CD8-positive, alpha-beta memory T cell (primary cell): ENCODE measurements at places on chromosomes 2 and 18.

DNA sequence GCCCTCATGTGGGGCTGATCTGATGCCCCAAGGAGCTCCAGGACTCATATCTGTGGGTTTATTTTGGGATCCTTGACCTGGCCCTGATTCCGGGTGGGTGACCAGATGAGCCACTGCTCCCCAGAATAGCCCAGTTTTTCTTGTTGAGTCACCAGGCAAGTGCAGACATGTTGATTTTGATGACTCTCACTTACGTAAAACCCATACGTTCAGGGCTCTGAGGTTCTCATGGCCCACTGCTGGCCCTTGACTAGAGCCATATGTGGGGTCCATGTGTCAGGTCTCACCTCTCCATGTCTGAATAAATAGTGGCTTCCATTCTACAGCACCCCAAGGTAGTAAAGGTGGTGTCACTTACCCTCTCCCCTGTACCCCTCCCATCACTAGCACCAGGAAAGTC lies 41.9 kb downstream of the CDC42EP3 start:
- H3K4me3 ChIP-seq = no peak overlapping the region
- no peak for DNase-seq
- no peak overlapping the region for H3K27ac ChIP-seq
- H3K27me3 ChIP-seq = no peaks in the 10 kb centered on the region
- no peaks in the 10 kb centered on the region for H3K36me3 ChIP-seq
- H3K4me1 ChIP-seq = peaks cover 48% of the 10 kb centered on the region

- DNase-seq = no peak
- H3K36me3 ChIP-seq = no peaks in the 10 kb centered on the region
- peaks cover 8% of the 10 kb centered on the region for H3K4me1 ChIP-seq
These were observed 95.7 kb downstream of the MALT1 start for GRCh38 chr18:58766946-58767345.

- H3K4me3 ChIP-seq = no peak overlapping the region
- H3K36me3 ChIP-seq = peaks cover 13% of the 10 kb centered on the region
- H3K27ac ChIP-seq = no peak overlapping the region
- no peaks in the 10 kb centered on the region for H3K4me1 ChIP-seq
- DNase-seq = no peak
These were observed 174.8 kb downstream of the UBR3 start for GRCh38 chr2:170002096-170002495.

DNA sequence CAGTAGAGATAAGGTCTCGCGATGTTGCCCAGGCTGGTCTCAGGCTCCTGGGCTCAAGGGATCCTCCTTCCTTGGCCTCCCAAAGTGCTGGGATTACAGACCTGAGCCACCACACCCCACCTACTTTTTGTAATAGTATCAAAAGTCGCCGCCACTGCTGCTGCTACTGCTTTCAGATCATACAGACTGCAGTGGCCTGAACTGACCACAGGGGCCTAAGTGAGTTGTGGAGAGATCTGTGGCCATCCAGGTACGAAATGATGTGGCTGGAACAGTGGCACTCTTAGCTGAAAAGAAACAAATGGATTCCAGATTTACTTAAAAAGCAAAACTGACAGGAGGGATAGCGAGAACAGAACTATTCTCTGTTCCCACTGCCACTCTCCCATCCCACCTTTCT lies 32.9 kb upstream of the POMC start:
- no peaks in the 10 kb centered on the region for H3K27me3 ChIP-seq
- H3K4me1 ChIP-seq = peaks cover 8% of the 10 kb centered on the region
- H3K4me3 ChIP-seq = no peak overlapping the region
- DNase-seq = no peak
- H3K36me3 ChIP-seq = no peaks in the 10 kb centered on the region

DNA sequence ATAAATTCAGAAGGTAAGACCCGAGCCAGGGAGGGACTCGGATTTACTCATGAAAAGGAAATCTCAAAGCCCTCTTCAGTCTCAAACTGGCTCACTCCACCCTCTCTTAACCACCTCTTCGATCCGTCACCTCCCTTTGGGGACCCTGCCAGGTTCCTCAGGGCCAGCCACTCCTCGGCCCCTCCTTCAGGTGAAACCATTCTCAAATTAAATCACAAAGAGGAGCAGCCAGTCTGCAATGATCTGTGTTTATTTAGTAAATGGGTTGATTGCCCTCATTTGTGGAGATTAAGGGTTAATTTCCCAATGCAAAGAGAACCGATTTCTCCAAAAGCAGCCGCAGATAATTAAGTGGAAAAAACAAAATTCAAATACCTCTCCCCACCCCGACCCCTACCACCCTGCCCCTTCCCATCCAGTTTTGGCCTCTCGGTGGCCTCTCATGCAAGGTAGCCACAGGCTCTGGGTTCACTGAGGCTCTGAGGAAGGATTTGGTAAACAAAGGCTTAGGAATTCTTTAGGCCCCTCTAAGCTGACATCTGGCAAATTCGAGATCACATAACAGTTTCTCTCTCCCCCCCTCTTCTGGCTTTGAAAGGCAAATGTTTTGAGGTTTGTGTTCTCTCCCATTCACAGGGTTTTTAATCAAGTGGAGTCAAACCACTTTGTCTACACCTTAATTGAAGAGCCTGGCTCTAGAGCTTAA lies 10.3 kb upstream of the FZD7 start:
- H3K4me1 ChIP-seq = no peaks in the 10 kb centered on the region
- H3K36me3 ChIP-seq = no peaks in the 10 kb centered on the region
- DNase-seq = no peak
- H3K4me3 ChIP-seq = no peak overlapping the region
- no peaks in the 10 kb centered on the region for H3K27me3 ChIP-seq

DNA sequence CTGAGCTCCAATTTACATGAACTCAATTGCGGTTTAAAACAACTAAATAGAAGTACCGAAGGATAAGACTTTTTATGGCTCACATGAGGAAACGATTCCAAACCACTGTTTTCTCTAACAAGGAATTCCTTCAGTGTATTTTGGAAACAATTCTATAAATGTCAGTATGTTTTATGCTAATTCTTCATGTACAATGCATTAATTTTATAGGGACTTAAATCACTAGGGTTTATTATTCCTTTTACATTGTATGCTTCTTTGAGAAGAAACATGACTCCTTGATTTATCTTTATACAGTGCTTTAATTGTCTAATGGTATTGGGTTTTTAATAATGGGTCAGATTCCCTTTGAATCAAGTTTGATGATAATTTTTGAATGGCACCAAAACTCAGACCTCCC lies 566.8 kb downstream of the EPHA4 start:
- no peaks in the 10 kb centered on the region for H3K4me1 ChIP-seq
- H3K27me3 ChIP-seq = peaks cover 5% of the 10 kb centered on the region
- H3K36me3 ChIP-seq = no peaks in the 10 kb centered on the region

DNA sequence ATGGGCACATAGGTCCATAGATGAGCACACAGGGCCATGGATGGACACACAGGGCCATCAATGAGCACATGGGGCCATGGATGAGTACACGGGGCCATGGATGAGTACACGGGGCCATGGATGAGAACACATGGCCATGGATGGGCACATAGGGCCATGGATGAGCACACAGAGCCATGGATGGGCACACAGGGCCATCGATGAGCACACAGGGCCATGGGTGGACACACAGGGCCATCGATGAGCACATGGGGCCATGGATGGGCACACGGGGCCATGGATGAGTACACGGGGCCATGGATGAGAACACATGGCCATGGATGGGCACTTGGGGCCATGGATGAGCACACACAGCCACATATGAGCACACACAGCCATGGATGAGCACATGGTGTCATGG lies 192.6 kb upstream of the HDAC4 start:
- H3K27ac ChIP-seq = no peak overlapping the region

GRCh38 chr2:73701968-73702665 lies 35.0 kb downstream of the TPRKB start:
- DNase-seq = no peak
- H3K27ac ChIP-seq = no peak overlapping the region
- H3K27me3 ChIP-seq = no peaks in the 10 kb centered on the region
- no peak overlapping the region for H3K4me3 ChIP-seq

DNA sequence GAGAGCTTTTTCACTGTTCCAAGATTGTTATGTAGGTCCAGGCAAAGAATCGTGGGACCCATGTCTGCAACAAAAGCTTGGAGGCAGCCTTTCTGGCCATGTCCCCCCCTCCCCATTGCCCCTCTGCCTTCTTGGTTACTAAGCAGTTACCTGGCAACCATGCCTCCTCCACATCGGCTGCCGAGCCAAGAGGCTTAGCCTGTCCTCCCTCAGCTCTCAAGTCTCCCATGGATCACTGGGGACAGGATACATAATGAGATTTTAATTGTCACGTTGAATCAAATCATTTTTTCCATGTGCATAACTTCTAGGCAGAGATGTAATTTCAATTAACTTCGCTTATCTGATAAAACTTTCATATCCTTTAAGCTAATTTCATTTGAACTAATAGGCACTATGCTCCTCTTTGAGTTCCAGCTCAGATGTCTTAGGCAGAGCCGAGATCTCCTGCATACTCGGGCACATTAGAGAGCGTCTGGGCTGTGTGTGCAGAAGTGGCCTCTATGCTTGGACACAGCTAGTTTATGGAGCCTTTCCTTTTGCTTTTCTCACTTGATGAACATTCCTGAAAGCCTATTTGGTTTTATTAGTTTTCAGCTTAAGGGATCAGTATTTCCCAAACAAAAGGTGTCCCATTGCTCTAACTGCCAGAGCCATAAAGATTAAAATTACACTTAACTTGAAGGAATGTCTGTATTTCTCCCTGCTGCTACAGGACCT lies 80.7 kb downstream of the LYPD1 start:
- no peaks in the 10 kb centered on the region for H3K36me3 ChIP-seq
- no peaks in the 10 kb centered on the region for H3K27me3 ChIP-seq
- H3K4me3 ChIP-seq = no peak overlapping the region
- DNase-seq = no peak

- H3K4me1 ChIP-seq = no peaks in the 10 kb centered on the region
- H3K36me3 ChIP-seq = no peaks in the 10 kb centered on the region
- DNase-seq = no peak
- no peak overlapping the region for H3K27ac ChIP-seq
- no peak overlapping the region for H3K4me3 ChIP-seq
These were observed 203.8 kb downstream of the TNS1 start for GRCh38 chr2:217798743-217799562.

- no peaks in the 10 kb centered on the region for H3K27me3 ChIP-seq
- no peak overlapping the region for H3K4me3 ChIP-seq
- DNase-seq = no peak
- H3K4me1 ChIP-seq = peaks cover 14% of the 10 kb centered on the region
- H3K36me3 ChIP-seq = no peaks in the 10 kb centered on the region
These were observed 12.2 kb downstream of the CCDC68 start for GRCh38 chr18:54947091-54947490.

DNA sequence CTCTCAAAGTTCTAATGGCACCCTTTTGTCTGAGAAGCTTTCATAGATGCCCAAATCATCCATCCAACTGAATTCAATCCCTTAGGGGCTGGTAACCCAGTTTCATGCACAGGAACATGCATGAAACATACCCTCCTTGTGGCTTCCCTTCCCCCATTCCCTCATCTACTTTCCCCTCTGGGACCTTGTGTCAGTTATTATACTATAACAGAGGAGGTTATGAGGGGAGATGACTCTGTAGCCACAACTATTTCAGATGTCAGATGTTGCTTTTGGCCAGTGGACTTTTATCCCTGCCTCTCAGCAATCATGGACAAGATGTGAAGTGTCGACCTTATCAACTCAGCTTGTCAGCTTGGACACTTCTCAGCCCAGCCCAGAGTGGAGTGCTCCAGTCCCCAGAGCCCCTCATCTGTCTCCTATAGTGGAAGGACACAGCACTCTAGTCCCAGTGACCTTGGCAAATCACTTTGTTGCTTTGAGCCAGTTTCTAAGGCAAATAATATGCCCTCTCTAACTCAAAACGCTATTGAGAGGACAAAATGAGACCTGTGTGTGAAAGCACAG lies 8.4 kb downstream of the DHRS9 start:
- no peaks in the 10 kb centered on the region for H3K4me1 ChIP-seq
- H3K4me3 ChIP-seq = no peak overlapping the region
- H3K27me3 ChIP-seq = no peaks in the 10 kb centered on the region
- H3K27ac ChIP-seq = no peak overlapping the region

- H3K4me3 ChIP-seq = no peak overlapping the region
- no peaks in the 10 kb centered on the region for H3K27me3 ChIP-seq
- no peaks in the 10 kb centered on the region for H3K36me3 ChIP-seq
- no peak overlapping the region for H3K27ac ChIP-seq
- no peak for DNase-seq
- H3K4me1 ChIP-seq = no peaks in the 10 kb centered on the region
These were observed 308.9 kb upstream of the ATP5MC3 start for GRCh38 chr2:175490360-175490791.

DNA sequence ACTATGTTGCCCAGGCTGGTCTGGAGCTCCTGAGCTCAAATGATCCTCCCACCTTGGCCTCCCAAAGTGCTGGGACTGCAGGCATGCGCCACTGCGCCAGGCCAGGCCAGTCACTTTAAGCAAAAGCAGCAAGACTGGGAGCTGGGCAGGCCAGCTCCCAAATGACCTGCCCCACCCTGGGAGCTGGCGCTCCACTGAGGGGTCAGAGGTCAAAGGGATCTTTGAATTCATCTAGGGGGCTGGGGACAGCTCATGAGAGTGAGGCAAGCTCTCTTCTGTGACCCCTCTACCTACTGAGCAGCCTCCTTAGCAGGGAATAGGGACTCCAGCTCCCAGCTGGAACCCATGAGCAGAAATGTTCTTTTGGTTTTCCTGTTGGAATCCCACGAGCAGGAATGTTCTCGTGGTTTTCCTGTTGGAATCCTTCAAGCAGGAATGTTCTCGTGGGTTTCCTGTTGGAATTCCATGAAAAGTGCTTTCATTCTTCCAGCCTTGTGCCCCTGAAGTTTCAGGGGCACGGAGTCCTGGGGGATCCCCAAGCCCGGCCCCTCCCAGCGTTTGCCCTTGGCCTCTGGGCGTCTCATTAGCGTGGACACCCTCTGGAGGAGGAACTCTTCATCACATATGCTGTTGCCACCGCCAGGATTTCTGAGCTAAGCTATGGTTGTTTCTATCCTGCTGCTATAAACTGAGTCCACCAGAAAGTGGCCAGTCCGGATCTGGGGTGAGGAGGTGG lies 162.0 kb upstream of the HAAO start:
- no peaks in the 10 kb centered on the region for H3K27me3 ChIP-seq
- no peaks in the 10 kb centered on the region for H3K36me3 ChIP-seq
- no peak overlapping the region for H3K4me3 ChIP-seq
- no peak for DNase-seq

GRCh38 chr18:64379662-64380061 lies 230.8 kb upstream of the LINC00305 start:
- no peaks in the 10 kb centered on the region for H3K27me3 ChIP-seq
- no peak overlapping the region for H3K27ac ChIP-seq
- no peaks in the 10 kb centered on the region for H3K4me1 ChIP-seq
- H3K36me3 ChIP-seq = no peaks in the 10 kb centered on the region
- H3K4me3 ChIP-seq = no peak overlapping the region

DNA sequence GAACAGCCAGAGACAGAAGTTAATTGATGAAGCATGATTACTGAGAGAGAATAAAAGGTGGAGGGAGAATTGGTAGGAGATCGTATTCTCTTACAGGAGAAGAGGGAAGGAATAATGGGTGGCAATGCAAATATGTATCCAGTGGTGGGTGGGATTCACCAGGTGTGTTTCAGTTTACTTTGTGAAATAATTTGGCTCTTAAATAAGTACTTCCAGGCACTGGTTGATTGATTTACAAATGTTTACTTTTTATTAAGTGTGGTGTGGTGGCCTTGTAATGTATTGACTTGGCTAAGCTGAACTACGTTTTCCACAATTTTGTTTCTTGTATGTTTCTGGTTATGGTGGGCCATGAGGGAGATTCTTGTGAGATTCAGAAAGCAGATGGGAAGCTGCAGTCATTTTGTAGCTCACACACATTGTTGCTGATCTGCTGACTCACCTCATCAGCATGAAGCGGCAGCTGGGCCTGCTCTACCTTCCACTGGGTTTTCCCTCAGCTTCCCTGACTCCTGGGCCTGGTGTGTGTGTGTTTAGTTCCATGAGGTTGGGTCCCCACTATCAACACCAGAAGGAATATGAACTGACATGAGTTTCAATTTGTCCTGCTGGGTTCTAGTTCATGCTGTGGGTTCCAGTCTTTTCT lies 32.6 kb downstream of the MYL12B start:
- no peaks in the 10 kb centered on the region for H3K36me3 ChIP-seq
- H3K4me1 ChIP-seq = peaks cover 12% of the 10 kb centered on the region
- DNase-seq = no peak
- H3K27ac ChIP-seq = no peak overlapping the region
- H3K4me3 ChIP-seq = no peak overlapping the region
